ENCODE measurements at places on chromosomes 2 and 18. TPM values are rescaled to one million over a fixed set of nuclear protein-coding genes. Genes with fewer than 3 reads are reported as not detected.

GPBAR1 gene
- 5.6 TPM for total RNA-seq

GPR17 gene
- 0.40 TPM for total RNA-seq

DTNA gene
- total RNA-seq = 175 TPM

GRCh38 chr2:47607005-47607679 lies 175.8 kb upstream of the MSH6 start:
- DNase-seq = no peak

DNA sequence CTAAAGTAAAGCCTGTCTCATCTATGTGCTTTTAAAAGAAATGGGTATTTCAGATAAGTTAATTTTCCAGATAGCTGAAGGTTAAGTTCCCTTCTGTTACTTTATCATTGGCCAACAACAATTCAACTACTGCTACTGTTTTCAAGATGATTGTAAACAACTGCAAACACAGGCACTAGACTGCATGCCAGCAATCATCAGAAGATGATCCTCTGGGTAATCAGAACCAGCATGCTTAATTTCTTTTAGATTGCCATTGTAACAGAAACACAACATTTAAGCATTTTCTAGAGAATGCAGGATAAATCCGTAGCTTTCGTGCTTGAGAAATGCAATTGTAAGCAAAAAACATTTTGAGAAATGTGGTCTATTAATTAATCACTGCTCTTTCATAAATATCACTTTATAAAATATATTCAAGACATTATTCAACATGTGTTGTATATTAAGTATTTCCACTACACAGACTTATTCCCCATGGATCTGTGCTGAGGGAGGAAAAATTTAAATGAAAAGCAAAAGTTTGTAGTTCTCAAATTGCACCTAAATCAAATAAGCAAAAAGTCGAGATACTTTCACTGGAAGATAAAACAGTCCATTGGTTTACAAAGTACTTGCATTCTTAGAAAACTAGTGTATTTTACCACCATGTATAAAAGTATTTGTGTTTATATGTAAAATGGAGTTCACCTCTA lies 133.7 kb downstream of the ATL2 start:
- no peak for DNase-seq

- no peak for DNase-seq
Observed at GRCh38 chr18:62576845-62577512, 54.2 kb downstream of the ZCCHC2 start.
